ENCODE measurements at places on chromosomes 1 and 21. TPM values are rescaled to one million over a fixed set of nuclear protein-coding genes. Genes with fewer than 3 reads are reported as not detected.

LHX8 gene
- not detected for polyA plus RNA-seq

OR2L13 gene
- not detected for polyA plus RNA-seq

NBPF6 gene
- not detected for polyA plus RNA-seq

FAM163A gene
- 0.04 TPM for polyA plus RNA-seq

CRTC2 gene
- polyA plus RNA-seq, result 21.4 TPM

C1orf226 gene
- 1.6 TPM for polyA plus RNA-seq

DIRAS3 gene
- polyA plus RNA-seq, result 3.8 TPM

EXO1 gene
- not detected for polyA plus RNA-seq

AIM2 gene
- 0.38 TPM for polyA plus RNA-seq

ALG14 gene
- polyA plus RNA-seq, result 0.76 TPM

SLC16A4 gene
- 1.00 TPM for polyA plus RNA-seq

RSBN1 gene
- 2.5 TPM for polyA plus RNA-seq

IKBKE gene
- polyA plus RNA-seq, result 0.27 TPM

PRAMEF14 gene
- not detected for polyA plus RNA-seq

SPRR5 gene
- polyA plus RNA-seq, result not detected

DOP1B gene
- polyA plus RNA-seq, result 6.1 TPM

DNA sequence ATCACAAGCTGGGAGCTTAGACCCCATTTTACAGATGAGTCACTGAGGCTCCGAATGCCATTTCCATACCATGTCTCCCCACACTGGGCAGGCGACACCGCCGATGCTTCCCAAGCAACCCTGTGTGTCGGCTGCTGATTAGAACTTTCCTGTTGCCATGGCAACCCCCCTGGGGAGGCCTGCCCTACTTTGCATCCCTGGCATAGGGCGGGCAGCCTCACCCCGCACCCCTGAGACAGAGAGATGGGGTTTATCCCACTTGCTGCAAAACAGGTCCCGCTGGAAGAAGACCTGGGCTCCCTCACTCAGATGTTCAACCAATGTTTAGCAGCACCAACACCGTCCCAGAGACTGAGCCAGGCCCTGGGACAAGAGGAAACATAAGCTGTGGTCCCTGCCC, 81.5 kb downstream of the CAMK2N1 start:
- no peak for DNase-seq

DNA sequence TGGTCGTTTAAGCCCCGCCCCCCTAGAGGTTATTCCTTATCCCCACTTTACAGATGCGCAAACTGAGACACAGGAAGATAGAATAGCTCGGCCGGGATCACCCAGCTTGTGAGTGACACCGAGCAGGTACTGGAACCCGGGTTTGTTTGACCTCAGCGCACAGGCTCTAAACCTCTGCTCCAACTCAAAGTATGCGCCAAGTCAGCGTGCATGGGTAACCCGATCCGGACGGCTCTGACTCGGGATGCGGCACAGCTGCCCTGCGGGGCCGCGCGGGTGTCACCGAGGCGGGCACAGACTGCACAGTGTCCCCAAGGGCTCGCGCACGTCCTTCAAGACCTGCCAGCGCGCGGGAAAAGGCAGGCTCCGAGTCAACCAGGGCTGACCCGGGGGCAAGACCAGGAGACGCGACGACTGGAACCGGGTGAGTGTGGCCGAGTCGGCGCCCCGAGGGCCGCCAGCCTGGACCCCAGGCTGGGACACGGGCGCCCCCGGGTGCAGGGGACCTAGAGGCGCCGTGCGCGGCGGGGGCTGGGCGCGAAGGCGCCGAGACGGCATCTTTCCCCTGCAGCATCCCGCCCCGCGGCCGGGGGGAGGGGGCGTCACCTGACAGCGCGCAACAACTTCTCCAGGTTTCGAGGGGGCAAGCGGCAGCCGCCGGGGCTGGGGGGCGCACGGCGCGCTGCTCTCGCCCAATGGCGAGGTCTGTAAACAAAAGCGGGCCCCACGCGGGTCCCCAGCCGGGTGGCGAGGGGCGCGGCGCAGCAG, 101.9 kb upstream of the SOD1 start:
- DNase-seq, result no peak

DNA sequence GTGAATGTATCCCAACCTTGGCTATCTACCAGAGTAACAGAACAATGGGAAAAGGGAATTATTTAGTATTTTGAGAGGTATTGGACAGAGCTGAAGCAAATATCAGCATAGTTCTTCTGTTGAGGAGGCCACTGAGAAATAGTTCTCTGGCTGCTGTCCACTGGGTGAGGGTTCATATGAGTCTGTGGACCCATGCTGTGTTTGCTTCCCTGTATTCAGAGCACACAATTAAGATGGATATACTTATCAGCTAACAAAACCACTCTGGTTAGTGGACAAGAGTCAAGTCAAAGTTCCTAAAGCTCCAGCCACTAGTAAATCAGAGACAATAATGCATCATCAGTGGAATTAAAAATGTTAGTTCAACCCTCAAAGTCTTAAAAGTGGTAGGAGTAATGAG, 66.1 kb downstream of the RGS18 start:
- no peak for DNase-seq

GRCh38 chr21:36721817-36722216, 22.9 kb downstream of the SIM2 start:
- DNase-seq, result no peak

DNA sequence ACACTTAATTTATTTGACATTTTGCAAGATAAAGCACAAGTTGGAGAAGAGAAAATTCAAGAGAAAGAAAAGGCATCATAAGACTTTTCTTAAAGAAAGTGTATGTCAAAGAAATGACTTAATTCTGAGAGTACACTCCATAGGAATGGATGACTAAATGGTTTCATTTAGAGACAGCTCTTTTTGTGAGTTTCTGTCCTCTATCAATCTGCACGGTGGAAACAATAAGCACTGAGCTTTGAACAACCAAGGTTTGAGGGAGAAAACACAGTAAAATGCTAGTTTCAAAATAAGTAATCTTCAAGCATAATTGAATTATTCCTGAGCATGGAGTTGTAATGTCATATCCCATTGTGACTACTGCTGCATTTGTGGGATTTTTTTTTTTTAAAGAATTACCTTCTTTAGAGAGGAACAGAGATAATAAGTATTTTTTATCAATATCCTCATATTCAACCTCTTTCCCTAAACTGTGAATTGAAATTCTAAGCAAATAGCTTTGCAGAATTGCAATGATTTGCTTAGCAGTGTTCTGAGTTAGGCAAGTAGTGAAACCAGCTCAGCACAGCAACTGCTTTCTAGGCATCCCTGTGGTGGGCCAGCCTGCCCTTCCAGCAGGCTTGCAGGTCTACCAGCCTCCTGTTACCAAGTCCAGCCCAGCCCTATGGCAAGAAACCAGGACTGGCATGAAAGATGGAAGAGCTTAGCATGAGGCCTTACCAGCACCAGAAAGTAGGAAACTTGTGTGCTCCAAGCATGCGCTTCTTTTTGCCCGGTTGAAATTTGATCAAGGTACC, 38.2 kb downstream of the KCNJ6 start:
- DNase-seq, result no peak

GRCh38 chr1:204225841-204226735, 12.3 kb upstream of the GOLT1A start:
- no peak for DNase-seq

GRCh38 chr1:245825128-245825901, 670.5 kb downstream of the KIF26B start:
- DNase-seq, result no peak

- DNase-seq, result peak; percentile 28
Observed at GRCh38 chr1:95640746-95641145, 406.7 kb downstream of the RWDD3 start.

DNA sequence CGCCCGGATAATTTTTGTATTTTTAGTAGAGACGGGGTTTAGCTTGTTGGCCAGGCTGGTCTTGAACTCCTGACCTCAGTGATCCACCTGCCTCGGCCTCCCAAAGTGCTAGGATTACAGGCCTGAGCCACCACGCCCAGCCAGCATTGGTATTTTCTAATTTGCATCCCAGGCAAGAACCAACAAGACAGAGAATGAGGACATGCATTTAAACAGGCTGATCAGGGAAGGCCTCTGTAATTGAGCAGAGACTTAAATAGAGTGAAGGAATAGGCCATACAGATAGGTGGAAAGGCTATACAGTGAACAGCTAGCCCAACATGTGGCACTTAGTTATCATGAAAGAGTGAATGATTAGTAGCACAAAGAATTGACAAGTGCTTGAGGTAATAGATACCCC, 230.4 kb downstream of the SLC35F3 start:
- no peak for DNase-seq

DNA sequence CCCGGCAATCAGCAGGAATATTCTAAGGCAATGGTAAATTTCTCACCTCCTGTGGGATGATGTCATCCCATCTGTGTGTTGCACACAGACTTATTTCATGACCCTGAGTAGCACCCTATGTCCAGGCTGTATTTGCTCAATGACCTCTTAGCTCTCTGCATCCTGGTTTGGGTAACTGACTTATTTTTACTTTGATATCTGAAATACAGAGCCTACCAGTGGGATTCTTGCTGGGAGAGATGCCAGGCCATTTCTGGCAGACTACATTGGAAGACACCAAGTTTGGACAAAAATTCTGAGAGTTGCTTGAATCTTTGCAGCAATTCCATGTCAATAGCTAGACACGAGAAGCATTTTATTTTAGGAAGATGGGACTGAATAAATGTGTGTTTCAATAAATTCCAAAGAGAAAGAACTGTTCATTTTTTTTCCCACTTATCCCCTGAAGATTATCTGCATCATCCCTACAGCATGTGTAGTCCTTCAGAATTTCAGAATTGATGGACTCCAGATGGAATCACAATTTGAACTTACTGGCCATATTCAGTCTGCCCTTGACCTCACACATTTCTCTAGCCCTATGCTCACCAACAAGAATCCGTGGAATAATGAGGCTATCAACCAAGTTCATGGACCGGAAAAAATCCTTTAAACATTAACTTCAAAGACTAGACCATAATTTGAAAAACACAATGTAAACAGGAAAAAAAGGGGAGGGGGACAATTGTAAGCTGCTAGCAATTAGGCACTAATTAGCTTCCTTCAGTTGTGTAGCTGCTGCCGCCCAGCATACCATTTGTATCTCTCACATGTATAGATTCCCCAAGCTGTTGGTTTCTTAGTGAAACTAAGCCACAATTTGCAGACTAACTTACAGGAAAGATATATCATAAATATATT, 226.5 kb downstream of the HMCN1 start:
- DNase-seq, result peak; percentile 72

DNA sequence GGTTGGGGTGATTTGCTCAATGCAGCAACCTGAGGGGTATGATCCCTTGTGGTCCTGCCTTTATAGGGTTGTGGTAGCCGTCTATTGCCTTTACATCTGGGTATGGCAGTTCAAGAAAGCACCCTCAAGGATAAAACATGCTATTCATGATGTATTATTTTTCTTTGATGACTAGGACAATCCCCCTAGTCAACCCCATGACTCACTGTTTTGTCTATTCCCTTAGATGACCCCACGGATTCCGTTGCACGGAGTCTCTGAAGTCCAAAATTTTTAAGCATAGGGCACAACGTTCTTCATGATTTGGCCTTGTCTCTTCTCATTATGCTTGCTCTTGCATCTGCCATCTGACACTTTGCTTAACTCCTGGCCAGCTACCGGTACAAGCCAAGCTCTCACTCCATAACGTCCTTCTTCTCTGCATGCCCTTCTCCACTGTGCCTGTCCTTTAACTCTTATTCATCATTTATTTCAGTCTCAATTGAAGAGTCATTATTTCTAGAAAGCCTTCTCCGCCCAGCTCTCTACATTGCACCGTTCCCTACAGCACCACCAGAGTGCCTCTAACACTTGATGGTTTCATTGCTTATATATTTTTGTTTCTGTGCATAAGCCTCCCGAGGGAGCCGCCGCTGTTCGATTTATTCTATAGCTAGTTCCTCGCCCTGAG, 838 bp upstream of the DISP1 start:
- no peak for DNase-seq

- DNase-seq, result no peak
Observed at GRCh38 chr1:22727873-22728272, 17.2 kb downstream of the EPHB2 start.

GRCh38 chr1:244173769-244174168, 122.7 kb downstream of the ZBTB18 start:
- DNase-seq, result no peak

DNA sequence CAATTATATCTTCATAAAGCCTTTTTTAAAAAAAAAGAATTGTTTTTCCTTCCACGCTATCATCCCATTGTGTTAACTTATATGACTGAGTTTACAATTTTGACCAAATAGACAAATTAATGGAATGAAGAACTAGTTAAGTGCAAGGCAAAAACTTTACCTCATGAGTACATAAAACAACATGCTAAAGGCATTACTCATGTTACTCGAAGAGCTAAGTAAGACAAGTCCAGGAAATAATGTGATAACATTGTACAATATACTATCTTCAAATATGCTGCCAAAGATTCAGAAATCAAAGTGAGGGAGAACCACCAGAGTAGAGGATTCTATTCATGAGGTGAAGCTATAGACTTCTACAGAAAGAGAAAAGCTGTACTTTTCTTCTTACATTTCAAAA, 24.2 kb upstream of the DYNLT5 start:
- no peak for DNase-seq

DNA sequence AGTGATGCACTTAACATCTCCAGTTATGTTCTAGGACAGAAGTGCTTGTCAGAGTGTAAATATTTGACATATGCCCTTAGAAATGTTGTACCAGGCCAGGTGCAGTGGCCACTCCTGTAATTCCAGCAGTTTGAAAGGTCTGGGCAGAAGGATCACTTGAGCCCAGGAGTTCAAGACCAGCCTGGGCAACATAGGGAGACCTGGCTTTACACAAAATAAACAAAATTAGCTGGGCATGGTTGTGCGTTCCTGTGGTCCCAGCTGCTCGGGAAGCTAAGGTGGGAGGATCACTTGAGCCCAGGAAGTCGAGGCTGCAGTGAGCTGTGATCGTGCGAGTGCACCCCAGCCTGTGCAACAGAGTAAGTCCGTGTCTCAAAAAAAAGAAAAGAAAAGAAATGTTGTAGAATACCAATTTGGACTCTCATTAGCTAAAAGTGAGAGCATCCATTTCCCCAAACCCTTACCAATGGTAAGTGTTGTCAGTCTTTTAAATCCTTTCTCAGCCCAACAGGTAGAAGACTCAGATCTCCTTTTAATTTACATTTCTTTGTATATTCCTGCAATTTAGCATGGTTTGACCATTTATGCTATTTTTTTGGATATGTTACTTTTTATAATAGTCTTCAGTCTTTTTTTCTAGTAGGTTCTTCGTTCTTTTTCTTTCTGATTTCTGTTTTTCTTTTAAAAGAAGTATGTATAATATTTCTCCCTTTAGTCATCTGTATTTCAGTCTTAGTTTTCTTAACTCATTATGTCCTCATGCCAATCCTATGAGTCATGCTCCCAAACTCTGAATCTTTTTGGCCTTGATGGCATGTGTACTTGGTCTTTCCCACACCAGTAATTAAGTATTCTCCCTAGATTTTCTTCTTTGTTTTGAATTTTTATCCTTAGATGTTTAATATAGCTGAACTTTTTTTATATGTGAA, 74.4 kb downstream of the CAMTA1 start:
- no peak for DNase-seq

DNA sequence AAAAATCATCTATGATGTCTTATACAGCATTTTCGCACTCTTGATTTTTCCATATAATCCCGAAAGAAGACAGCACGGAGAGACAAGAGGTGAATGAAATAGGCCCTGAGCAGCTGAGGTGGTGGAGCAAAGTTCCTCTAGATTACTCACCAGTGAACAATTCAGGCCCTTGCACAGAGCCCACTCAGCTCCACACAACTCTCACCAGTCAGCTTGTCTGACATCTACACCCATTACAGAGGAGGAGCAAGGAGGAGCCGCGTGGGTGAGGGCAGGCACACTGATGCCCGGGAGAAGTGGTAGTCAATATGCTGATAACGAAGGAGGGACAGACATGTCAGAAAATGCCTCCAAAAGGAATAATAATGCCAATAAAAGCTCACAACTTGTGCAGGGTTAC, 59.9 kb downstream of the DNM3 start:
- no peak for DNase-seq
